ENCODE measurements at places on chromosomes 2 and 18. TPM values are rescaled to one million over a fixed set of nuclear protein-coding genes. Genes with fewer than 3 reads are reported as not detected.

DNA sequence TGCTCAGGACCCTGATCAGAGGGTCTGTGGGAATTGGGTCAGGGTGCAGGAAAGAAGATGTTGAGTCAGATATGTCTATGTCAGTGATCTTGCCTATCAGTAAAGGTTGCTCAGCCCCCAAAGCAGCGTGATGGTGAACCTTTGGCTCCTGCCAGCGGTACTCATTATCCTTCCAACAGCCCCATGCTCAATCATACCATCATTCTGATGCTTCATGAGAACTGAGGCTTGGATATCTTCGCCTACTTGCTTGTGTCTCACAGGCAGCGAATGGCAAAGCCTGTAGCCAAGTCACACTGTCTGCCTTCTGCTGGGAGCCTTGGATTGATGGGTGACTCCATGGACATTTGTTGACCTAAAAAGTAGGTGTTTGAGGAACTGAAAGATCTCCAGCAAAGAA is 19.0 kb upstream of the TMEM214 start:
- no peak for DNase-seq

GRCh38 chr2:65075605-65076344 is 19.6 kb downstream of the CEP68 start:
- DNase-seq = no peak

DNA sequence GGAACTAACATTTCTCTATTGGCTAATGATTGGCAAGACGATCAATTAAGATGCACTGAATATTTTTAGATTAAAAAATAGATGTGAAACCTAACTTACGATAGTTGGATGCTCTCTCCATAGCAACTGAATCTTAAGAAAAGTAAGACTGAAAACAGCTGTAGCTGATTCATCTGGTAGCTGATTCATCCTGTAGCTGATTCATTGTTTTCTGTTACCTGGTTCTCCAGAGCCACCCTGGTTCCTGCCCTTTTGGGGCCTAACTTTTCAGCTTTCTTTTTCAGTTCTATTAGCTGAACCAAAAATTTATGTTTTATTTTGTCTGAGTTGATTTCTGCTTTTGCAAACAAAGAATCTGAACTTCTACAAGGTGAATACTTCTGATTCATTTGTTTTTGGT is 22.7 kb upstream of the SPR start:
- no peak for DNase-seq

GRCh38 chr18:67072791-67073190 is 443.7 kb downstream of the DSEL start:
- no peak for DNase-seq

DNA sequence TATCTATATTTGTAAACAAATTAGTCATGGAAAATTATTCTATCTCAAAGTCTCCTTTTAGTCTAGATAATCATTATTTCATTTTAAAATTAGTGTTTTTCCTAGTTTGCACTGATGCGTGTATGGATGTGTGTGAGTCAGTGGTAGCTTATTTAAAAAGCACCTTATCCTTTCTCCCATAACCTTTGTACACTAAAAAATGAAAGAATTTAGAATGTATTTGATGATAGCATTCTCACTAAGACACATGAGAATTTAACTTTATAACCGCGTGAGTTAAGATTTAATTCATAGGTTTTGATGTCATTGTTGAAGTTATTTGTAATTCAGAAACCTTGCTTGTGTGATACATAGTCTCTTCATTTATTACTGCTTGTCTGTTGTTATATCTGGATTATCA is 81.7 kb downstream of the ACSL3 start:
- DNase-seq = no peak

GRCh38 chr2:43461453-43462073 is 134.3 kb downstream of the THADA start:
- DNase-seq = no peak

- no peak for DNase-seq
These were observed 103.7 kb downstream of the USP34 start for GRCh38 chr2:61367177-61367576.

GRCh38 chr2:8259106-8259840 is 422.6 kb upstream of the ID2 start:
- no peak for DNase-seq

Gene SERPINB11
- total RNA-seq = 107 TPM

GRCh38 chr2:108363908-108364225 is 13.9 kb upstream of the SULT1C4 start:
- DNase-seq = no peak

GRCh38 chr2:235709969-235710879 is 216.4 kb downstream of the AGAP1 start:
- DNase-seq = no peak

Gene KCTD18
- 23.0 TPM for total RNA-seq

GRCh38 chr2:201837824-201838431 is 31.6 kb downstream of the CDK15 start:
- no peak for DNase-seq

DNA sequence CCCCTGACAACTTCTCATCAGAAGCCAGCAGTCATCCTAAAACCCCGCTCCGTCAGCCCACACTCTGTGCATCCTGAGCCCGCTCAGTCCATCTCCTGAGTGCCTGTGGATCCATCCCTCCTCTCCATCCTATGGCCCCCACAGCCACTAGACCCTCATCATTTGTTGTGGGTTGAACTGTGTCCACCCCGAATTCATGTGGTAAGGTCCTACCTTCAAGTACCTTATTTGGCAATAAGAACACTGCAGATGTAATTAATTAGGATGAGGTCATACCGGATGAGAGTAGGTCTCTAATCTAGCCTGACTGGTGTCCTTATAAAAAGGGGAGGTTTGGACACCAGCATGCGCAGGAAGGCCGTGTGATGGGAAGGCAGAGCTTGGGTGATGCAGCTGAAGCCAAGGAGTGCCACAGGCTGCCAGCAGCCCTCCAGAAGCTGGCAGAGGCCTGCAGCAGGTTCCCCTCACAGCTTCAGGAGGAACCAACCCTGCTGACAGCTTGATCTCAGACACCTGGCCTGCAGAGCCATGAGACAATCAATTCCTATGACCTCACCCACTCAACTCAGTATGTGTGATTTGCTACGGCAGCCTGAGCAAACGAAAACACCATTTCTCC is 192.4 kb downstream of the ZBTB7C start:
- no peak for DNase-seq

GRCh38 chr18:28831476-28831875 is 654.5 kb upstream of the CDH2 start:
- no peak for DNase-seq

DNA sequence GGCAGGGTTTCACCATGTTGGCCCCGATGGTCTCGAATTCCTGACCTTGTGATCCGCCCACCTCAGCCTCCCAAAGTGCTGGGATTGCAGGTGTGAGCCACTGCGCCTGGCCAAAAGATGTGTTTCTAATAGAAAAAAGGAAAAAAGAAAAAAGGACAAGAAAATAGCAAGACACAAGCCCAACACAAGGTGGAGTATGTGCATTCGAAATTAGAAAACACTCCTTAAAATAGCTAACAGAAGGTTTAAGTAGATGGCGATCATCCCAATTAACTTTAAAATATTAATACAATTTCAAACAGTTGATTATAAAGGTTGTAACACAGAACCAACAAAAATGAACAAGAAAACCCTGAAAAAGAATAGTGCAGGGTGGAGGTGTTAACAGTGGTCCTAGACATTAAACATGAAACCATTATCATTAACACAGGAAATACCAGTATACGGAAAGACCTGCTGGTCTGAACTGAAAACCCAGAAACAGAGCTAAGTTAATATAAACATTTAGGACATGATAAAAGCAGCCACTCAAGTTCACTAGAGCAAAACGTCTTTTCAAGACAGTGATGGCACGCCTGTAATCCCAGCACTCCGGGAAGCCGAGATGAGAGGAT is 57.9 kb downstream of the HDLBP start:
- DNase-seq = no peak

DNA sequence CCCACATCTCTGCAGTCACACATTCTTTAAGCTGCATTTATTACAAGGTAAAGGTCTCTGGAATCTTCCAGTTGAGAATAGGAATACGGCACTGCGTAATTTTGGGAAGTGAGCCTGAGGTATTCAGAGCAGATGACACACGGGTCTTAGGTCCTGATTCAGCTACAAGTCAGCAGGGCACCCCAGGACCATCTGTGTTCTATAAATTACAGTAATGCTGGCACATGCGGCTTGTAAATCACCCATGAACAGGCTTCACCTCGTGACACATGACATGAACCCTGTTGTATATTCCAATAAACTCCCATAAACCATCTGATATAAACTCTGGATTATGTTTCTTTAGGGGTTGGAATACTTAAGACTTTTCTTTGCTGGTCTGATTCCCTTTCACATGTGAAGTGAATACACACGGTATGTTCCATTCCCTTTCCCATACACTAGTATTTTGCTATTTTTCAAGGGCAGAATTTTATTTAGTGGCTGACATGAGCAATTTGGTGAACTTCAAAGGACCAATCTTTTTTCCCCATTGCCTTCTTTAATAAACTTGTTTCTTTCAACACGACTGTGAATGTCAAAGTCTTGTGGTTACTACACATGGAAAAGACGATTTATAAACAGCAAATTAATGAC is 298.6 kb downstream of the MEIS1 start:
- DNase-seq = no peak
